Ovary (tissue), 10 donors: ENCODE measurements at places on chromosomes 6 and 20. TPM values are rescaled to one million over a fixed set of nuclear protein-coding genes. Genes with fewer than 3 reads are reported as not detected.

B4GALT5 gene
- 38.6 TPM for total RNA-seq

DNA sequence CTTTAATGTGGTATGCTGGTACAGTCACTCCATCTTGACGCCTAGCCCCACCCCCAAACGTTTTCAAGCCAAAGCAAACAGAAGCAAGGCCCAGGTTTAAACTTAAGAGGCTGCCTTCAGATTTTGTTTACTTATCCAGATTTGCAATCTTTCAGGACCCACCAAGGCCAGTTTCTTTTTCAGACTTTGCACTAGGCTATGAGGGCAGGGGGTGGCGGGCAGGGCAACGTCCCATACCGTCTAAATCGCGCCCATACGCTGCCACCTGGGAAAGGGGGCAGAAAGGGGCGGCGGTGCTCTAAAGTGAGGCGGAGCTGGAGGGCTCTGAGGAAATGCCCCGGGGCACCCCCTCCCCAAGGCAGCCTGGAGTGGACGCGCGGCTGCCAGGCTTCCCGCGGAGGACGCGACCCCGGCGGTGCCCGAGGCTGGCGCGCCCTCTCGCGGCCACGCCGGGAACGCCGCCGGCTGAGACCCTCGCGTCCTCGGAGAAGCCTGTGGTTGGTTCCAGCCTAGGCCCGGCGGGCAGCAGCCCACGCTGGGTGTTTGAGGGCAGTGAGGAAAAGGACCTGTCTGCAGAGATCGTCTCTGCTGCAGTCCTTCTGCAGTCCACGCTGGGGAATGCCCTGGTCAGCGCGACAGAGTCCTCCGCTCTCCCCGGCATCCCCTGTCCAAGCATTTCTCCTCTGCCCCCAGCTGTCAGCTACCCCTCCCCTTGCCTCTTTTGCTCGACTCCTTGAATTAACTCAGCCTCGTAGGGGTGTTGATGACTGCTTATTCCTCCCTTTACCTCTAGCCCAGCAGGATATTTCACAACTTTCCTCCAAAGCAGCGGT lies 129.2 kb upstream of the PRND start:
- H3K36me3 ChIP-seq = no peaks in the 10 kb centered on the region
- peak overlapping the region; percentile 20 for H3K4me3 ChIP-seq
- H3K27me3 ChIP-seq = no peaks in the 10 kb centered on the region
- no peak overlapping the region for H3K27ac ChIP-seq

DNA sequence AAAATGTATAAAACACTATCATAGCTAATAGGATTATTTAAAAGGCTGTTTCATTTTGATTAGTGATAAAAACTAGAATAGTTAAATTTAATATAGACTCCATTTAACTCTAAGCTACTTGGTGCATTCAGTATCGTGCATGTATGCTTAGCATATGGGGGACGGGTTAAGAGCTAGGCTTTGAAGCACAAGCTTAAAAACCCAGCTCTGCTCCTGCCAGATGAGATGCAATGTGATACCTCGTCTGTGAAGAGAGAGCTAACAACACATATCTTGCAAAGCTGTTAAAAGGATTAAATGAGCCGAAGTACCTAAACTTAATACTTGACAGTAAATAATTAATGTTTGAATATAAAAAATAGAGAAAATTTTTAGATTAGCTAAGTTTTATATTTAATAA lies 42.2 kb downstream of the DTNBP1 start:
- H3K27me3 ChIP-seq = no peaks in the 10 kb centered on the region
- no peaks in the 10 kb centered on the region for H3K36me3 ChIP-seq
- DNase-seq = no peak
- H3K27ac ChIP-seq = no peak overlapping the region

GRCh38 chr20:53635221-53635620 lies 41.6 kb upstream of the ZNF217 start:
- DNase-seq = no peak
- no peaks in the 10 kb centered on the region for H3K4me1 ChIP-seq
- no peaks in the 10 kb centered on the region for H3K36me3 ChIP-seq
- H3K27me3 ChIP-seq = no peaks in the 10 kb centered on the region
- H3K4me3 ChIP-seq = no peak overlapping the region
- no peak overlapping the region for H3K27ac ChIP-seq

C6orf58 gene
- total RNA-seq = not detected

DNA sequence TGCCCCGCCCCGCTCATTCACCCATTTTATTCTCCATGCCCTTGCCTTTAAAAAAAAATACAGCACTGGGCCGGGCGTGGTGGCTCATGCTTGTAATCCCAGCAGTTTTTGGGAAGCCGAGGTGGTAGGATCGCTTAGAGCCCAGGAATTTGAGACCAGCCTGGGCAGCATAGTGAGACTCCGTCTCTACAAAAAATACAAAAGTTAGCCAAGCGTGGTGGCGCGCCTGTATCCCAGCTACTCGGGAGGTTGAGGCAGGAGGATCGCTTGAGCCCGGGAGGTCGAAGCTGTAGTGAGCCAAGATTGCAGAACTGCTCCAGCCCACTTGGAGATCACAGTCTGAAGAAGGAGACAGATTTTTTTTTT lies 407 bp upstream of the KIF6 start:
- peak overlapping the region; percentile 84 for H3K4me3 ChIP-seq
- no peak overlapping the region for H3K27ac ChIP-seq
- no peaks in the 10 kb centered on the region for H3K36me3 ChIP-seq
- H3K4me1 ChIP-seq = peaks cover 5% of the 10 kb centered on the region
- no peak for DNase-seq

SCRT2 gene
- total RNA-seq = not detected

CARMIL1 gene
- 15.5 TPM for total RNA-seq

DNA sequence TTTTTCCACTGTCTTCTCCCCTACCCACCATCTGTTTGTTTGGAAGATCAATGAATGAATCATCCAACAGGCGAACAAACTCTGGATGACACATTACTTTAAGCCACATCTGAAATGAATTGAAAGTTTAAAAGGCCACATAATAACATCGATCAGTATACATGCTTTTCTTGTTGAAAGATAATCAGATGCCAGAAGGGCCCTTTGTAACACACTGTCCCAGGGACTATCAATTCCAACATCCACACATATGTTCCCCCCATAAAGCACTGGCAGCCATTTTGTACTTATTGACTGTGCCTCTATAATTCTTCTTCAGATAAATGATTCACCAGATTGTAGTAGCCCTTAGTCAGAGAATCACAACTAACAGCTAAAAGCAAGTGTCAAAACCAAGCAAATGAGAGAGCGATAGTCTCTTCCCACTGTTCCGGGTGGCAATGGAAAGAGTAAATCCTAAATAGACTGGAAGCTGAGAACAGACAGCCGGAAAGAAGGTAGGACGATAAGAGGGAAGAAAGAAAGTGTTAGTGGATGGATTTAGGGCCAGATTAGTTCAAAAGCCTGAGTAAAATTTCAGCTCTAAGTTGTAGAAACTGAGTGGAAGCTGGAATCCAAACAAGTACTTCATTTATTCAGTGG lies 184.9 kb upstream of the TENT5A start:
- H3K36me3 ChIP-seq = no peaks in the 10 kb centered on the region
- no peaks in the 10 kb centered on the region for H3K27me3 ChIP-seq
- peaks cover 2% of the 10 kb centered on the region for H3K4me1 ChIP-seq
- DNase-seq = no peak

ELOVL2 gene
- not detected for total RNA-seq

CDSN gene
- not detected for total RNA-seq

GRCh38 chr6:13418844-13419243 lies 68.6 kb downstream of the GFOD1 start:
- no peak overlapping the region for H3K4me3 ChIP-seq
- H3K4me1 ChIP-seq = no peaks in the 10 kb centered on the region
- no peaks in the 10 kb centered on the region for H3K36me3 ChIP-seq
- no peak for DNase-seq

MAS1 gene
- total RNA-seq = 0.11 TPM

- DNase-seq = no peak
- no peaks in the 10 kb centered on the region for H3K36me3 ChIP-seq
- no peak overlapping the region for H3K27ac ChIP-seq
- peaks cover 5% of the 10 kb centered on the region for H3K4me1 ChIP-seq
Observed at GRCh38 chr20:33531047-33531877, 41.4 kb downstream of the CBFA2T2 start.

DNA sequence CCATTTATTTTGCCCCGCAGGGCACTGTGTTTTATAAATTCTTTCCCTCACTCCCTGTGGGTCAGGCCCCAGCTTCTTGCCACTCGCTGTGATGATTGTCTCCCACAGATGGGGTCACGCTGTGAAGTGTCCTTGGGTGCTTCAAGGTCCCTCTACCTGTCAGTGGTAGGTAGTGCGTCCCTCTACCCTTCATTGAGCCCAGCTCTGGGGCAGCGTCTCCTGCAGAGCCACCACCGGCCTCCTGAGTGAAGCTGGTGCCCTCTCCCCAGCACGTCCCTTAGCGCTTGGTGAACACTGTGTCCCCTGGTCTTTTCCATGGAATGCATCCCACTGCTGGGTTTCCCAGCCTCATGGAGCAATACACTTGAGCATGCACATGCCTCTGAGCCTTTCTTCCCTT lies 108.2 kb downstream of the NRN1 start:
- H3K4me1 ChIP-seq = no peaks in the 10 kb centered on the region
- no peaks in the 10 kb centered on the region for H3K27me3 ChIP-seq
- DNase-seq = no peak

DNA sequence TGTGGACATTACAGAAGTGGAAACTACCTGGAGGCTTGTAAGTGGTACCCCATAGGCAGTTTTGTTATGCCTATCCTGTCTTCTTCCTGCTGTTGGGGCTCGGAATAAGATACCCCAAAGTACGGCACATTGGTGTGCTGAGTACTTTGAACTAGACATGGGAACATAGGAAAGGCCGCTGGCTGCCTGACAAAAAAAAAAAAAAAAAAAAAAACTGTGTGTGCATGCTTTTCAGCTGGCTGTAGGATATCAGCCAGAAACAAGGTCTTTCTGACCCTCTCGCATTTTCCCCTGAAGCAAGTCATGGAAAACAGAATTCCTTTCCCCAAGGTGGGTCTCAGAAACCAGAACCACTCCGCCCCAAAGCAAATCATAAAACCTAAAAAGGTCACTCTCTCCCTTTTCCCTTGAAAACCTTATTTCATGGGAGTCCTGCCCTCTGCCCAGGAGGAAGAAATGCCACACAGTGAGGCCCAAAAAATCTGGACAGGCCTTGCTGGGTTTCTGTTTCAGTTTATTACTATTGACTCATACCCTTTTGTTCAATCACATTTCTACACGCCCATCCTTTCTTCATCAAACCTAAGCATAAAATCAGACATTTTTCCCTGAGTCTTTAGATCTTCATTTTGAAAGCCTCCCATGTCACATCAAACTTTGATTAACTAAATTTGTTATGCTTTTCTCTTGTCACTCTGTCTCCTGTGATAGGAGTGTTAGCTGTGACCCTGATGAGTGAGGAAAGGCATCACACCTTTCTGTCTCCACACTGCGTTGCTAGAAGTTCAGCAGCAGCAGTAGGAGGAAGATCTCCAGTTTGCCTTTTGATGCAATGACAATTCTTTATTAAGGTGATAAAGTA lies 17.2 kb downstream of the SLC2A12 start:
- H3K4me1 ChIP-seq = peaks cover 2% of the 10 kb centered on the region
- DNase-seq = no peak
- H3K27me3 ChIP-seq = no peaks in the 10 kb centered on the region
- no peak overlapping the region for H3K27ac ChIP-seq
- no peak overlapping the region for H3K4me3 ChIP-seq

DNA sequence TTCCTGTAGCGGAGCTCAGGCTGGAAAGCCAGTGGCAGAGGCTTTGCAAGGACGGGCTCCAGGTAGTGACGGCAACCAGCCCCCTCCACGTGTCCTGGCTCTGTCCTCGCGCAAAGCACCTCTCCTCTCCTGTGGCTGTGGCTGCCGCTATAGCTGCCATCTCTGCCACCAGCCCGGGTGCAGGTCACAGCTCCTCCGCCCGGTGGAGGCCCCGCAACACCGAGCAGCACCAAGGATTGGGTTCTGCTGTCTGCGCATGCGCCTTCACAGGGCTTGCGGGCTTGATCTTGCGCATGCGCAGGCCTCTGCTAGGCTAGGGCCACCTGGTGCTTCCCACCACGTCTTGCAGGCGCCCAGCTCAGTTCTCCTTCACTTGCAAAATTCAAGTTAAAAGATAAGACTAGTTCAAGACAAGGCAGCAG lies 625.4 kb downstream of the QKI start:
- no peak overlapping the region for H3K4me3 ChIP-seq
- no peaks in the 10 kb centered on the region for H3K4me1 ChIP-seq
- no peak overlapping the region for H3K27ac ChIP-seq
- no peaks in the 10 kb centered on the region for H3K36me3 ChIP-seq

GRCh38 chr6:56959094-56959493 lies 4.2 kb downstream of the BEND6 start:
- no peaks in the 10 kb centered on the region for H3K36me3 ChIP-seq
- H3K4me3 ChIP-seq = no peak overlapping the region
- peaks cover 1% of the 10 kb centered on the region for H3K4me1 ChIP-seq
- H3K27ac ChIP-seq = no peak overlapping the region
- H3K27me3 ChIP-seq = no peaks in the 10 kb centered on the region

DNA sequence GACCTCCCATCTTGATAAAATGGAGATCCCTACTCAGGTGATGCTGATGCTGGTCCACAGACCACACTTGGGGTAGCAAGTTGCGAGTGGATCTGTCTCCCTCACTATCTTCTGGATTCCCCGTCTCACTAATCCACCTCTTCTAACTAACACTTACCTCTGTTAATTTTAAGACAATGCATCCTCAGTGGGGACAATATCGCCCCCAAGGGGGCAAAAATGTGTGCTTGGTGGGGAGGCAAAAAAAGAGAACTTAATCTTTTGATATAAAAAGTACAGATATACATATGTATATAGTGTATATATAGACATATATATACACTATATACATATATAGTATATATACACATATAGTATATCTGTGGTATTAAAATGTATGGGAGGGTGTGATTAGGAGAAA lies 4.3 kb downstream of the LRFN2 start:
- H3K27ac ChIP-seq = no peak overlapping the region
- H3K4me1 ChIP-seq = peaks cover 2% of the 10 kb centered on the region
- no peaks in the 10 kb centered on the region for H3K27me3 ChIP-seq
- no peak overlapping the region for H3K4me3 ChIP-seq

ASIP gene
- 34.5 TPM for total RNA-seq

DNA sequence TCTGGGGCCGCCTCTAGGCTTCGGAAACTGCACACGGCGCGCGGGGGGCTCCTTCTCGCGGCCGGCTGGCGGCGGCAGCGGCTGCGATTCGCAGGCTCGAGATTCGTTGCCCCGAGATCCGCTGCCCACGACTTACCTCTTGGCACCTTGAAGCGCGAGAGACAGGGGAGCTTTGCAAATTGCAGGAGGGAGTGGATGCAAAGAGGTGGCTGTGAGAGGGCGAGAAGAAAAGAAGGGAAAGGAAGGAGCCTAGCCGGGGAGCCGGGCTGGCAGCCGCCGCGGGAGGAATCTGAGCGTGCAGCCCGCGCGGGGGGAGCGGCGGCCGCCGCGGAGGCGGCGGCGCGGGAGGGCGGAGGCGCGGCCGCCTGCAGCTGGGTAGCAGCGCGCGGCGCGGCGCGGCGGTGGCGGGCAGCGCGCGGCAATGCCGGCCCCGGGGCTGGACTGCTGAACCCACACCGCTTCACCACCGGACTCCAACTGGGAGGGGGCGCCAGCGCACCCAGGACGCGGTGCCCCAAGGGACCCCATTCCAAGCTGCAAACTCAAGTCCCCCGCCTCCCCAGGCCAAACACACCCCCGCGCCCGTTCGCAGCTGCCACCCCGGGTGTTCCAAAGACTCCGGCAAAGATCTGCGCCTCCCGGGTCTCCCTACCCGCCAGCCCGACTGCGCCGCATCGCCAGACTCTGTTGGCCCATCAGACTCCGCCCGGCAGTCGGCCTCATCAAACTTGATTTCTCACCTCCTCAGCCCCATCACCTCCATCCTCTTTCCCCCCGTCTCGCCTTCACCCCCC lies 44.2 kb upstream of the SUPT3H start:
- peak; percentile 60 for DNase-seq
- no peaks in the 10 kb centered on the region for H3K27me3 ChIP-seq
- H3K27ac ChIP-seq = peak overlapping the region; percentile 33
- no peaks in the 10 kb centered on the region for H3K36me3 ChIP-seq
- peaks cover 3% of the 10 kb centered on the region for H3K4me1 ChIP-seq
